ENCODE measurements at places on chromosomes 3 and 15.

GRCh38 chr3:127206154-127206553 is 13.2 kb downstream of the PRR23E start:
- DNase-seq: no peak

GRCh38 chr3:31748933-31749295 is 216.2 kb downstream of the STT3B start:
- DNase-seq: no peak

DNA sequence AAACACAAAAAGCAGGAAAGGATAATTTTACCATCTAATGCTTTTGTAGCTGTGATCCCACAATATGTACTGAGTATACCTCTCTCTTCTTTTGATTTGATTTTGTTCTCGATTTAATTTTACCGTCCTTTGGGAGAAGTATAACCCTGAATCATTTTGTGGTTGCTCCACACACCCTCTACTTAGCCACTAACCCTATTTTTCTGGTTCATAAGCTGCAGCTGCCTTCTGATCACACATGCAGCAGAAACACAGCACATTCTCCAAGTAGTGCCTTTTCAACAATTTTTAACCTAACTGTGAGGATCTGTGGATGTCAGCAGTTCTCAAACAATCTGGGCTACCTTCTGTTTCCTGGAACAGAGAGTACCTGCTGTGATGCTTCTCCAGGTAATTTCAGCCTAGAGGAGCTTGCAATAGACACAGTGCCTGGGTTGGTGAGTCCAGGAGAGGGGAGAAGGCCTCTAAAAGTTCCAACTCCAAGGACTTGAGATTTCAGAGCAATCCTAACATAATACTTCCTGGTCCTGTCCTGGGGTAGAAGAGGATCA is 40.3 kb downstream of the HGD start:
- no peak for DNase-seq

GRCh38 chr15:43118829-43119228 is 13.0 kb upstream of the UBR1 start:
- DNase-seq: no peak

DNA sequence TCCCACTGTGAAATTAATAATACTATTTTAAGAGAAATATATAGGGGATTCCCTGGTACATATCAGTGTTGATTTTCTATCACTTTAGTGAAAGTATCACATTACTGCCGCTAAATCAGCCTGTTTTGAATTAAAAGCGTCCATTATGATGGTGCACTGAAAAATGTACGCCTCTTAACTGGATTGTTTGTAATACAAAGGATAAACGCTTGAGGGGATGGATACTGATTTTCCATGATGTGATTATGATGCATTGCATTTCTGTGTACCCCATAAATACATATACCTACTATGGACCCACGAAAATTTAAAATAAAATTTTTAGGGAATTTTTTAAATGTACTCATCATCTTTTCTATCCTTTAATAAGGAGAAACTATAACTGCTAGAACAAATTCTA is 478.6 kb downstream of the MAGI1 start:
- no peak for DNase-seq

DNA sequence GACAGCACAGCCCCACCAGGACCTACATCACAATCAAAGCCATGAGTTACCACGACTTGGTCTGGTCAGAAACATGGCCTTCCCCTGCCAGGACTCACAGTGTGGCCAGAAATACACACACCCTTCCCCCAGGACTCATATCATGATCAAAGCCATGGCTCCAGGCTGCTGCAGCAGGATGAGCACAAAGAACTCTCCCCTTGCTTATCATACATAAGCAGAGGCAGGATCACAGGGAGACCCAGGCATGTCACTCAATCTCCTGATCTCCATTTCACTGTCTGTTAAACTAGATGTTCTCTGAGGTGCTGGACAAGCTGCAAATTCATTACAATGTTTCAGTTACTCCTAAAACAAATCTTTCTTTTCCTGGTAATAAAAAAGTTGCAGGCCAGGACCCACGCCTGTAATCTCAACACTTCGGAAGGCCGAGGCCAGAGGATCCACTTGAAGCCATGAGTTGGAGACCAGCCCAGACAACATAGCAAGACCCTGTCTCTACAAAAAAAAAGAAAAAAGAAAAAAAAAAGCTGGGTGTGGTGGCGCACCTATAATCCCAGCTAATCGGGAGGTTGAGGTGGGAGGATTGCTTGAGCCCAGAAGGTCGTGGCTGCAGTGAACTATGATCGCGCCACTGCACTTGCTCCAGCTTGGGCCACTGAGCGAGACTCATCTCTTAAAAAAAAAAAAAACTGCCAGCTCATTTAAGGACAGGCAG is 1.2 kb downstream of the PFKFB4 start:
- DNase-seq: no peak

Data from HS-5 (cell line).